A549 treated with dexamethasone at 1 μM for 4 hours (cell line): ENCODE measurements at places on chromosomes 2 and 18. TPM values are rescaled to one million over a fixed set of nuclear protein-coding genes. Genes with fewer than 3 reads are reported as not detected.

The TLX2 gene
- total RNA-seq: 0.17 to 0.31 TPM (median 0.21 TPM) in 5 replicates

The XDH gene
- total RNA-seq: 0.83 to 1.6 TPM (median 1.1 TPM) in 5 replicates

The MOB1A gene
- 65.4 to 99.2 TPM (median 89.0 TPM) in 5 replicates for total RNA-seq

The HOXD13 gene
- total RNA-seq: 0.12 to 0.19 TPM (median 0.14 TPM) in 5 replicates

The TMEM198 gene
- total RNA-seq: 0.56 to 1.2 TPM (median 1.1 TPM) in 5 replicates

The LIPG gene
- 0.17 to 0.36 TPM (median 0.25 TPM) in 5 replicates for total RNA-seq

The CPLX4 gene
- total RNA-seq: not detected in 5 replicates

The ERCC3 gene
- total RNA-seq: 38.8 to 42.8 TPM (median 41.2 TPM) in 5 replicates

The PRKAG3 gene
- 0.04 TPM in 1 of 5 replicates, not detected in the others for total RNA-seq

The GCC2 gene
- total RNA-seq: 9.9 to 19.8 TPM (median 17.0 TPM) in 5 replicates

The SYT4 gene
- not detected in 5 replicates for total RNA-seq

The VIL1 gene
- 0.16 to 0.40 TPM (median 0.27 TPM) in 5 replicates for total RNA-seq
